COR-L47 (cell line): ENCODE measurements at places on chromosomes 6 and 20.

- no peak for DNase-seq
Observed at GRCh38 chr6:164208371-164208770, 793.9 kb downstream of the QKI start.

- peak; percentile 22 for DNase-seq
Observed at GRCh38 chr6:69732640-69733039, 64.2 kb downstream of the LMBRD1 start.

DNA sequence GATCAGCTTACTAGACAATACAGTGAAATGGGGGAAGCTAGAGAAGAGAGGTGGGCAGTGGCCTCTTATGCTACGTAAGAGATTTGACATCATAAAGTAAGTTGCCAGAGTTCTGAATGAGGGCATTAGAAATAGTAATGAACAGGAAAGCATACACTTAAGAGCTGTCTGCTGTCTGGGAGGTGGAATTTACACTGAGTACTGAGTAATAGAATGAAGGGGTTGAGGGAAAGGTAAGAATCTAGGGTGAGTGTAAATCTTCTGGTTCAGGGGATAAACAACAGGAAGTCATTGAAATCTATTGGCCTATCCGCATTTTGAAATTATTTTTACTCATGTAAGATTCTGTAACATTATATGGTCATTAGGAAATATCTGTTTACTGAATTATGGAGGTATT, 35.8 kb downstream of the HLA-DMB start:
- no peak for DNase-seq

GRCh38 chr6:168438783-168439520, 2.0 kb upstream of the SMOC2 start:
- DNase-seq: no peak

GRCh38 chr20:32858701-32859372, at the start of gene EFCAB8:
Gene EFCAB8, plus strand, starts transcription at chr20:32858923. Its CDS starts 4,870 bp downstream, at chr20:32863793.
- no peak for DNase-seq

DNA sequence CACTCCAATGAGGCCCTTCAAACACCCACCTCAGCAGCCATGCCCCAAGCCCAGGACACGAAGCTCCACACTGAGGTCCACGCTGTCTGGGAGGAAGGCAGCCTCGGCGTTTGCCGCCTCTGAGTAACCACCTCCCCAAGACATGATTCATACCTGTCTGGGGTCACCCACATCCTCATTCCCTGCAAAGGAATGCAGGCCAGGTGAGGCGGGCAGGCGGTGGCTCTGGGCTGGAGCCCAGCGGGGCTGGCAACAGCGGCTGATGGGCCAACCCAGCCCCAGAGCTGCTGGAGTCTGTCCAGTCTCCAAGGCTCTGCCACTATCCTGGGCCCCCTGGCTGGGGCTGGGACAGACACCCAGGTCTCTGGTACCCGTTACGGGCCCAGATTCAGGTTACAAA, 14.8 kb downstream of the PMEPA1 start:
- no peak for DNase-seq

GRCh38 chr6:113627480-113627879, 229.7 kb upstream of the MARCKS start:
- DNase-seq: no peak

DNA sequence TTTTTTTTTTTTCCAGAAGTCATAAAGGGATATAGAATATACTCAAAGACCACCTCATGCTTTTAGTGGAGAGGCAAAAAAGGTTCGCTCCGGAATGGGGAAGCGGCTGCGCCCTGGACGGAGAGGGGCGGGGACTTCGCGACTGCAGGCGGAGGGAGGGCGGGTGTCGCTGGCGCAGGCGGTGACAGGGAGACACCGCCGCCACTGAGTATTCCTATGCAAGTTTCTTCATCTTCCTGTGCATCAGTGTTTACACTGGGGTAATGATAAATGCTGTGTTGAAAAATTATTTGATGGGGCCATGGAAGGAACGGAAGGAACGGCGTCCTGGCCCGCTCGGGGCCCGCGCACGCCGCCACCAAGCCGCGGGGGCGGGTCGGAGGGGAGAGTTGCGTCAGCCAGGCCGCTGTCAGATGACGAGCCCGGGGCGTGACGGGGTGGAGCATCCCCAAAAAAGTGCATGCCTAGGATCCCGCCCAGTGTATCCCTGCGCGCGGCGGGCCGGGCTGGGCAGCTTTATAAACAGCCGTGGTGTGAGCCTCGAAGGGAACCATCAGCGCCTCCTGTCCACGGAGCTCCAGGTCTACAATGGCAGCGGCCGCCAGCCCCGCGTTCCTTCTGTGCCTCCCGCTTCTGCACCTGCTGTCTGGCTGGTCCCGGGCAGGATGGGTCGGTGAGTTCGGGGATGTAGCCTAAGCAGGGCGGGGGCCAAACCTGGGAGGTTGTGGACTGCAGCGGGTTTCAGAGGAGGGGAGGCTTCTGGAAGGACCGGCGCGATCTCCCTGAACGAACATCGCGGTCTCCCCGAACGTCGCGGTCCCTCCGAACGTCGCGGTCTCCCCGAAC, at the start of gene ULBP1:
ULBP1 (plus strand) TSS at position 482 of the 846 bp plus-strand sequence; CDS start at position 589, 107 bp downstream.
- no peak for DNase-seq

DNA sequence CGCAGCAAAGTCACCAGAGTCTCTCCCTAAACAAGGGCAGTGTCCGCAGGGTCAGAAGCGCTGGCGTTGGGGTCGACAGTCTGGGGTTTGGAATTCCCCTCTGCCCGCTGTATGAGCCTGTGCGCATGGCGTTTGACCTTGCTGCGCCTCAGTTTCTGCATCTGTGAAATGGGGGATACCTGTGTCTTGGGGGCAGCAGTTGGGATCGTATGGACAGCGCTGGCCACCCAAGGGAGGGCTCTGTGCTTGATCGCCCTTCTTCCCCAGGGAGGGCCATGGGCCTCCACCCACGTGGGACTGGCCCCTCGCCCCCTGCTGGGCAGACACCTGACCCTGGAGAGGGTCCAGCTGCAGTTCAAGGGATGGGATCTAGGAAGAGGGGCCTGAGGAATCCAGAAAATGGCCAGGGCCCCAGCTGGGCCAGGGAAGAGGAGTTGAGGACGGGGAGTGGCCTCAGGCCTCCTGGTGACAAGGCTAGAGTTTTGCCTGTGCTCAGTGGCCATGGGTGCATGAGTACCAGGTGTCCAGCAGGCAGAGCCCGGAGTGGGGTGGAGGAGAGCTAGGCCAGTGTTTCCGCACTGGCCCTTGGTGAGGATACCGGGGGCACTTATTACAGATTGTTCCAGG, 26.4 kb upstream of the PHACTR3 start:
- DNase-seq: no peak

DNA sequence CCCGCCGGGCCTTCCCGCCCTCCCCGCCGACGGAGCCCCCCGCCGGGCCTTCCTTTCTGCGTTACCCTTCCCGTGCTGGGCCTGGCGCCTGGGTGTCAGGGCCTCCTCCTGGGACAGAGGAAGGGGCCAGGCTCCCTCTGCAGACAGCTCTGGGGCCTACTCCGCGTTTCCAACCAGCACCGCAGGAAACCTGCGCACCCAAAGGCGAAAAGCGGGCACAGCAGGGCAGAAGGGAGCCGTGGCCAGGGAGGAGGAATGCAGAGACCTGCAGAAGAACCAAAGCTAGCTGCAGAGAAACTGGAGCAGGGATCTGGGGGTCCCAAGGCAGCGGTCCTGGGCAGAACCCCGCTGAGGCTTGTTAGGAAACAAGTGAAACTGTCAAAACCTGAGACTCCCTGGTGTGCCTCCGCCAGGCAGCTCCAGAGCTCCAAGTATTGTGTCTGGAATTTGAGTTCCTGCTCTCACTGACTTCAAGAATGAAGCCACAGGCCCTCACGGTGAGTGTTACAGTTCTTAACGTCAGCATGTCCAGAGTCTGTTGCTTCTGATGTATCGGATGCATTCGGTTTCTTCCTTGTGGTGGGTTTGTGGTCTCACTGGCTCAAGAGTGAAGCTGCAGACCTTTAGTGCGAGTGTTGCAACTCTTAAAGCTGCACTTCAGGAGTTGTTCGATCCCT, 33.3 kb downstream of the IRF4 start:
- no peak for DNase-seq

DNA sequence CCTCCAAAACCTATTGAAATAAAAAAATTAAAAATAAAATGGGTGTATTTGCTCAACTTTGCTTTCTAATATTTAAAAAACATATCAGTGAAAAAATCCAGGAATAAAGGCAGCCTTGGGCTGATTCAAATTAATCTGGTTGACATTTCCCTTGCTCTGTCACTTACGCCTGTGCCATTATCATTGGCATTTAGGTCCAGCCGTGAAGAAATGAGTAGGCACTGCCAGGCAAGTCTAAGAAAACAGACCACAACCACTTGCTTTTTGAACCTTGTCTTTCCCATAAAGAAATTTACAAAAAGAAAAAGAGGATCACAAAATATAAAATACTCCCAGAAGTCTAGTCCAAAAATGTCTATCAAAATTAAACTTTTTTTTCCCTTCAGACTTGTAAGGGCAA, 59.2 kb upstream of the HBS1L start:
- no peak for DNase-seq

DNA sequence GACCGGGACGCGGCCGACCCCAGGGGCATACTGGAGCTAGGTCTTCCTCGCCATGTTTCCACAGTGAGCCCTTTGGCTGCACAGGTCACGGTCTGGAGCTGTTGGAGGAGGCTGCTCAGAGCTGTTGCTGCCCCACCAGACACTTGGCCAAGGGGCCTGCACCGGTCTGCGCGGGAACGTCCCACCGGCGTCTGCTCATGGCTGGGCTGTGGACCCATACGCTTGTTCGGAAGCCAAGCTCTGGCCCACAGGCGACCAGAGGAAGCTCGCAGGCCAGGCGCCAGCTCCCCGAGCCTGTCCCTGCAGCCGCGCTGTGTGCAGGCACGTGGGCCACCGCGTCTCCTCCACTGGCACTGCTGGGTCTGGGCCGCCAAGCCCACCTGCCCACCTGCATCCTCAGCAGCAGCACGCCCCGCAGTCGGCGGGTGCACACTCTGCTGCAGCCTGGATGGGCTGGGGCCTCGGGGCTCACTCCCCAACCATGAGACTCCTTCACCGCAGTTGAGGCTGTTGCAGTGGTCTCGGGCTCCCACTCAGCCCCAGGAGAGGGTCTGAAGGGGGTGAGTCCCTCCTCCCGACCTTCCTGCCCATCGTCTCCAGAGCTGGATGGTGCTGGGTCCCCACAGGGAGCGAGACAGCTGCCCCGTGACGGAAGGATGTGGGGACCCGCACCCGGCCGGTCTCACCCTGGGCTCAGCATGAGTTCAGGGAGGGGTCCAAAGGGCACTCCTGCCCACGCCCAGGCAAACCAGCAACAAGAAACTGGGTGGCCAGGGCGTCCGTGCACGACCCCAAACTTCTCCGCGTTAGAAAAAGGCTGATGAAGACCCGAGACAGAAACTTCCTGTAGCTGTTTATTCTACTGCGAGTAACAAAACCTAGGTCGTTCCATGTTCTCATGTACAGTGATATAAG, 15.5 kb upstream of the TCFL5 start:
- DNase-seq: no peak

DNA sequence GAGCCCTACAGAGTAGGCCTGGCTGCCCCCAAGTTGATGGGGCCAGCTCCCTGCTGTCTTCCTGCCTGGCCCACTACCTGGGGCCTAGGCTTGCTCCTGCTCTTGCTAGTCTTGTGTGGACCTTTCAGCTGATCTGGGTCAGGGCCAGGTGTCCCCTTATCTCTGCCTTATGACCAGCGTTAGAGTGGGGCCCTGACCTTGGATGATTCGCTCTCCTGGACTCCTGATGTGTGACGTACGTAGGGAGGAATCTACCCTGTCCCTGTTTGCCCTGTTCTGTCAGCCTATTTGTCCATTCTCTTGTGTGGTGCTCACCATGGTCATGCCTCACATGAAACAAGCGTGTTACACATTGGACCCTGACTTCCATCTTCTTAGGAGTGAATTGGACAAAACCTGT, 571.8 kb downstream of the QKI start:
- DNase-seq: no peak

DNA sequence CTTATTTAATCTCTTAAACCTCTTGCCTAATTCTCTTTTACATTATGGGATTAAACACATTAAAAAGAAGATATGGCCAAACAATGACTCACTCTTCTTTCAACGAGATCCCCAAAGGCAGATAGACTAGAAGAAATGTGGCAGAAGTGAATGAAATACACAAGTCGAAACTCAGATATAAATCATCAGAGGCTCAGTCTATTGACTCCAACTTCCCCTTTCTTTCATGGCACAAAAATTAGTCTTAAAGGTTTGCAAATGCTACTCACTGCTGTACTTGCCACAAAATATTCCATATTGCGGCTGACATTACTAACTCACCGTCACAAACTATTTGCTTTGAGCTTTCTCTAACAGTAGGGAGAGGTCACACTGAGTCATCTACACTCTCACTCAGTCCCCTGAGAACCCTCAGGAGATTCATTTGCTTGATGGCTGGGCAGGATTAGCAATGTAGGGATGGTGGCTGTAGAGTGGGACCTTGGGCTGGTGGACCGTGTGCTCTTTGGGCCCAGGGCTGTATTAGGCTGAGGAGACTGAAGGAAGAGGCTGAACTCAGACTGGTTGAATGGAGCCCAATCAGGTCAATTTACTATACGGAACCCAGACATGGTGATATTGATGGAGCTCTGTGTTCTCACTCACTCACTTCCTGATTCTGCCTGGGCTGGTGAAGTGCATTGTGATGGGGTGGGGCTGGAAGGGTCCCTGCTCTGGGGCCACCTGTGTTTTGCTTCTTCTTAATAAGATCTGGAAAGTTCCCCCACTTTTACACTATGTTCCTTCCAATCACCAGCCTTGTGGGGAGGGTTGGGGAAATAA, 42.8 kb upstream of the UBR2 start:
- no peak for DNase-seq

GRCh38 chr20:59182401-59183044, 18.9 kb downstream of the ZNF831 start:
- DNase-seq: no peak

DNA sequence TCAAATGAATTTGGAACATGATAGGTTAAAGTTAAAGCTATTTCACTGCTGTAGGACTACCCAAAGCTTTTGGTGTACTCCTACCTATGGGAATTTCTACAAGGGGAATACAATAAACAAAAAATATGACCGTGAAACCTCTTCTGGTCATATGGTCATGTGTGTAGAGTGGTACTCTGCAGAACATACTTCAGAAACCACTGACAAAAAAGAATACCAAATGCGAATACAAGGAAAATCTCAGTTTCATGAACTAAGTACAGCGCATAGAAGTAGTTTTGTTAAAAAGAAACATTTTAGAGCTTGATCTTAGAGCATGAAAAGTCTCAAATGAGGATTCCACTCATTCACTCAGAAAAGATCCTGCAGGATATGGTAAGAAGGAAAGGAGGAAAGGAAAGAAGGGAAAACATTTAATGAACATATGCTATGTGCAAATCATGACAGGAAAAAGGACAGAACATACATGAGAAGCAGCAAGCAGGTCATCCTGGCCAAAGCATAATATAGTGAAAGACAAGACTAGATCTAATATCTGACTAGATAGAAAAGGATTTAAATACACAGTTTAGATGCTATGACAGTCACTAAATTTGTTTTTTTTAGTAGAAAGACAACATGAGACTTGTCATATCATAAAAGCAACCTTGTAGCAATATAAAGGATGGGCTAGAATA, 36.5 kb downstream of the SNX14 start:
- no peak for DNase-seq

- DNase-seq: no peak
Observed at GRCh38 chr6:108526739-108527174, 34.0 kb upstream of the FOXO3 start.

- DNase-seq: no peak
Observed at GRCh38 chr6:217048-217659, 75.1 kb upstream of the DUSP22 start.

- no peak for DNase-seq
Observed at GRCh38 chr20:40148886-40149285, 540.1 kb downstream of the MAFB start.

- DNase-seq: no peak
Observed at GRCh38 chr20:38173237-38174156, 8.4 kb upstream of the TGM2 start.
